NCI-H146 (cell line): ENCODE measurements at places on chromosomes 1 and 21.

- DNase-seq: no peak
Observed at GRCh38 chr21:28614791-28615190, 377.9 kb downstream of the LTN1 start.

GRCh38 chr1:90074970-90075391 lies 80.1 kb downstream of the ZNF326 start:
- DNase-seq: no peak

DNA sequence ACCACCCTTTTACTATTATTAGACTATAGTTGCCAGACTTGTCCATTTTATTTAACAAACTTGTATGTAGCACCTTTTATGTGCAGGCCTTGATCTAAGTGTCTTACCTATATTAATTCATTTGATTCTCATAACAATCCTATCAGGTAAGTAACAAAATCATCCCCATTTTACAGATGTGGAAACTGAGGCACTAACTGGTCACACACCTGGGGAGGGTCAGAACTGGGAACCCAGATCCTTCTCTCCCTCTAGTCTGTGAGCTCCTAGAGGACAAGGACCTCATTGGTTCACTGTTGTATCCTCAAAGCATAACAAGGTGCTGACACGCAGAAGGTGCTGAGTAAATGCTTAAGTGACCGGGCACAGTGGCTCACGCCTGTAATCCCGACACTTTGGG lies 14.9 kb downstream of the FBXO2 start:
- no peak for DNase-seq

DNA sequence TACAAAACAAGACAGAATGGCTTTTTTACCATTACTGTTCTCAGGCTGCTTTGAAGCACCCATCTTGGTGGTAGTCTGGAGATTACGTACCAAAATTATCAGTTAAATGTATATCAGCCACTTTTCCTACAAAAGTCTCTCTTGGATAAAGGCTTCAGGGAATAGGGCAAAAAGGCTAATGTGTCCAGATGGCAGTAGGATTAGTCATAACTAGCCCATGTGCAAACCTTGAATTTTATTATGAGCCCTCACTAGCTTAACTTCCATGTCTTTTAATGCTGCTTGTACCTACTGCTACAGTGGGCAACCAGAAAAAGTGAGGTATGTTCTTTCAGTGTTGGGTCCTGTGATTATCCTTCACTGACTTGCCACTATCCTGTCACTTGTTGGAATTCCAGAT lies 51.0 kb downstream of the PLPPR4 start:
- no peak for DNase-seq

- DNase-seq: no peak
Observed at GRCh38 chr1:2232916-2233438, 4.9 kb downstream of the SKI start.

- peak; percentile 13 for DNase-seq
Observed at GRCh38 chr1:20601129-20601825, 12.4 kb downstream of the CDA start.

DNA sequence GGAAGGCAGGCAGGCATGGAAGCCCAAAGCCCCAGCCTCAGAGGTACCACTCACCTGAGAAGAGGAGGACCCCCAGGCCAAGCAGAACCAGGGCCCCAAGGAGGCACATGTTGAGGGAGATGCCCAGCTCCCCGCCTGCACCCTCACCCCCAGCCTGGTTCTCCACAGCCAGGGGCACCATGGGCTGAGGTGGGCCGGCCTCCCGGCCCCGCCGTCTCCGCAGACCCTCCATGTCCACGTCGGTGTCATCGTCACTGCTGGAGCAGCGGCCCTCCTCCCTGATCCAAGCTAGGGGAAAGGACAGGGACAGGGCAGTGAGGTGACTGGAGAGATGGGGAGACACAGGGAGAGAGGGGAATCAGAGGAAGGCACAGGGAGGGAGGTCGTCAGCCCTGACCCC lies 7.8 kb downstream of the PBXIP1 start:
- no peak for DNase-seq

- peak; percentile 30 for DNase-seq
Observed at GRCh38 chr1:52602856-52603600, 857 bp downstream of the GPX7 start.

GRCh38 chr1:206517784-206518183 lies 10.5 kb downstream of the RASSF5 start:
- no peak for DNase-seq

DNA sequence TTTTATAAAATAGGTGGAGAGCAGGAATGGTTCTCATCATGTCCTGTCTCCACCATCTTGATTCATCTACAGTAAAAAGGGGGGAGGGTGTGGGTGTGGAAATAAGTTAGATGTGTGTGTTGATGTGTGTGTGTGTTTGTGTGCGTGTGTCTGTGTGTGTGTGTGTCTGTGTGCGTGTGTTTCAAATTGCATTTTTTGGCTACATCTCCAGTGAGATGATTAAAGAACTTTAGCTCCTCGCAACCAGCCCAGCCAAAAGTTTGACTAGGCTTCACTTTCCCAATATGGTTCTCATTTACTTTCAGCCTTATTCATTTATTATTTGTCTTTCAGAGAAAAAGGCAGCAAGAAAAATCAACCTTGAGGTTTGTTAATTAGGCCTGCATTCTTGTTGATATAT lies 14.7 kb upstream of the HAO2 start:
- no peak for DNase-seq

DNA sequence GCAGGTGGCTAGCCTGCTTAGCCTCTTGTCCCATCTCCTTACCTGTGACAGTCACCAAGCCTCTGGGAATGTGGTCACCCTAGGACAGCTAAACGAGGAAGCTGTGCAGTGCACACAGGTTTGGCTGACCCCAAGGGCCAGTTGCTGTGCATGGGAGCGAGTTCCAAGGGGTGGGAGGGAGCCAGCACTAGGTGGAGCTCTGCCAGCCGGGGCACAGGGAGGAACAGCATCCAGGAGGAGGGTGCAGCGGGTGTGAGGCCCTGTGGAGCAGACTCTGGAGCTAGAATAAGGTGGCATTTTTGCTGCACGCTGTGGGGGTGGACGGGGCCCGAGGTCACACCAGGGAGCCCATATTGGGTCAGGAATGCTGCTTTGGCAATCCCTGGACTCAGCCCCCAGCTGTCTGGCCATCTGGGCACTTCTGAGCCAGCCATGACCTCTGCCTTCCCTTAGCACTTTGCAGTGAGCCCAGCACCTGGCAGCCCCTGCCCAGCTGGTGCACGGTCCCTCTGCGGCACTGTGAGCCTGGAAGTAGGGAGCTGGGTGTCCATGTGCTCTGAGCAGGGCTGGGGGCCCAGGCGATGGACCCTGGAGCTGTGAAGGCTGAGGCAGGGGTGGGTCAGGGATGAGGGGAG lies 8.7 kb downstream of the PDXK start:
- no peak for DNase-seq

DNA sequence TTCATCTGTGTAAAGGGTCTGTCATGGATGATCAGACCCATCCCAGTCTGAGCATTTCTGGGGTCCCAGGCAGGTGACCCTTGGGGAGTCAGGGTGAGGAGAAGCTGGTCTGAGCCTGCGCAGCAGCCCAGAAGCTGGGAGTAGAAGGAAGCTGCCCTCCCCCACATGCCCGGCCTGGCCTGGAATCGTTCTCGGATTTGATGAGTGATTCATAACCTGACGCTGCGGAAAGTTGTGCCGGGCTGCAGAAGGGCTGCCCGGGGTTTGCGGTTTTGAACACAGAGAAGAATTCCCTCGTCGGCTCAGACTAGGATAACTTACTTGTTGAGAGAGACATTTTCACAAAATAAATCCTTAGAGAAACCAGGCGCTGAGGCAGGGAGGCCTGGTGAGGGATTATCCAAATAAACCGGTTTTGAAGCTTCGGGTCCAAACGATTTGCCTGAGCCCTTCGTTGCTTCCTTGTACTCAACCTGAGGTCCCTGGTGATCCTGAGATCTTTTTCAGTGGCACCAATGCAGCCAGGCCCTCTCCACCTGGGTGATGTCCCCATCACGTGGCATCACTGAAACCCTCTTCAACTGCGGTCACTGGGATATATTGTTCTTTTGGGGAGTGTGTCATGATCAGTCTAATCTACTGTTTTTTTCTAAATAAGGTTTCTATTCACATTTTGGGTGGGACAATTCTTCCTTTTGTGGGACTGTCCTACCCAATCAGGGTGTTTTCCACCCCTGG lies 29.2 kb downstream of the EPHB2 start:
- DNase-seq: no peak

- no peak for DNase-seq
Observed at GRCh38 chr1:109369167-109369746, 28.5 kb downstream of the SORT1 start.
